ENCODE measurements at places on chromosomes 16 and 17. TPM values are rescaled to one million over a fixed set of nuclear protein-coding genes. Genes with fewer than 3 reads are reported as not detected.

DNA sequence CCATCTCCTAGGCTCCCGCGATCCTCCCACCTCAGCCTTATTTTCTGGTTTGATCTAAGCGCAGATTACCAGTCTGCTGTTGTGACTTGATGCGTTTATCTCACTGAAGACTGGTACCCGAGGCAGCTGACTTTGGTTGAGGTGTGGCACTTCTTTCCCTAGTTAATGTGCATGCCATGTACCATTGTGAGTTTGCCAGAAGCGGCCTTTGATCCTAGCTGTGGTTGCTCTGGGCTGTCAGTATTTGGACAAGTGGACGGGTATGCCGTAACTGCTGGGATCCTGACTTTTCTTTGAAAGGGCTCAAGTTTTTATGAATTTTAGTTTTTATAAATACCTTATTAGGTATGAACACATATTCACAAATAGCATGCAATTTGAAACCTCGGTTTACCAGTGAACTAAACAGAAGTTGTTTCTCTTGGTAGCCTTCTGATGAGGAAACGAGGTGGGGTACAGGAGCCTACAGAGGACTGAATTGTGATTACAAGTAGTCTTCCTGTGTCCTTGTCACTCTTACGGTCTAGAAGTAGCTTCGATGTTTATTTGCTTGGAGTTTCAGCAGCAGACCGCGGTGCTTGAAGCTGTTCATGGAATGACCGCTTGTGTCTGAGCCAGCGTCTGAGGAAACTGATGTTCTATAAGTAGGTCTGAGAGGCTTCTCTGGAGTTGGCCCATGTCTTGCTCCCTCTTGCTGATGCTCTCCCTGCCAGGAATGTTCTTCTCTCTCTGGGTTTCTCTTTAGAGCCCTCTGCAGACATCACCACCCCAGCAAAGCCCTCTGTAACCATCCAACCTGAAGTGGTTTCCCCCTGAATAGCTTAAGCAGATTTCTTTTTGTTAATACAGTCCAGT is 40.0 kb downstream of the SEC14L1 start:
- no peak for DNase-seq
- no peak overlapping the region for H3K27ac ChIP-seq
- no peaks in the 10 kb centered on the region for H3K36me3 ChIP-seq
- no peaks in the 10 kb centered on the region for H3K27me3 ChIP-seq
- H3K4me1 ChIP-seq: peaks cover 55% of the 10 kb centered on the region
- no peak overlapping the region for H3K4me3 ChIP-seq

Gene TRIM16
- 23.7 TPM for total RNA-seq

Gene TBC1D3L
- total RNA-seq: 6.5 TPM

GRCh38 chr17:78796517-78796900 is 14.4 kb upstream of the CYTH1 start:
- no peaks in the 10 kb centered on the region for H3K27me3 ChIP-seq
- no peak for DNase-seq
- H3K27ac ChIP-seq: peak overlapping the region; percentile 4
- peaks cover 93% of the 10 kb centered on the region for H3K36me3 ChIP-seq
- no peak overlapping the region for H3K4me3 ChIP-seq
- peaks cover 18% of the 10 kb centered on the region for H3K4me1 ChIP-seq

Gene TBC1D3C
- total RNA-seq: not detected

Gene KRT33A
- not detected for total RNA-seq

All from esophagus muscularis mucosa (tissue), 4 donors.